Aorta (tissue), 5 donors: ENCODE measurements at places on chromosomes 5 and 9.
A peak's percentile ranks its signal among the peaks of the same experiment; 100 is the strongest.

GRCh38 chr5:40976041-40976440, 66.7 kb downstream of the C7 start:
- DNase-seq, result no peak
- no peaks in the 10 kb centered on the region for H3K36me3 ChIP-seq
- H3K27ac ChIP-seq, result no peak overlapping the region
- no peaks in the 10 kb centered on the region for H3K4me1 ChIP-seq

DNA sequence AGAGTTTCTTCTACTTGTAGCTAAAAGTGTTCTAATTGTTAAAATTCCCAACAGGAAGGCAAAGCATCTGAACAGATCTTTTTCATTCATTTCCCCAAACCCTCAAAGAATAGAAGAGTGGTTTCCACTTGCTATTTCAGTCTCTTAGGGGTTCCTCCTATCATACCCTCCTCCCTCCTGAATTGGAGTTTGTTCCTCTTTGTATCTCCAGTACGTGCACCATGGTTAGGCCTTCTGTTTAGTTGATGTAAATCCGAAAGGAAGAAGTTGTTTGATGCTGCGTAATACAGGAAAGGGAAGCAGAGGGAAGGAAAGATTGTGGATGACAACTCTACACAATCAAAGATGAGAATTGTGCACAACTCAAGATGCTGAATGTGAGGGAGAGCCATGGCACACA, 303.6 kb downstream of the PIK3R1 start:
- H3K4me1 ChIP-seq, result no peaks in the 10 kb centered on the region
- H3K4me3 ChIP-seq, result no peak overlapping the region
- no peak overlapping the region for H3K27ac ChIP-seq
- no peaks in the 10 kb centered on the region for H3K27me3 ChIP-seq
- no peaks in the 10 kb centered on the region for H3K36me3 ChIP-seq

DNA sequence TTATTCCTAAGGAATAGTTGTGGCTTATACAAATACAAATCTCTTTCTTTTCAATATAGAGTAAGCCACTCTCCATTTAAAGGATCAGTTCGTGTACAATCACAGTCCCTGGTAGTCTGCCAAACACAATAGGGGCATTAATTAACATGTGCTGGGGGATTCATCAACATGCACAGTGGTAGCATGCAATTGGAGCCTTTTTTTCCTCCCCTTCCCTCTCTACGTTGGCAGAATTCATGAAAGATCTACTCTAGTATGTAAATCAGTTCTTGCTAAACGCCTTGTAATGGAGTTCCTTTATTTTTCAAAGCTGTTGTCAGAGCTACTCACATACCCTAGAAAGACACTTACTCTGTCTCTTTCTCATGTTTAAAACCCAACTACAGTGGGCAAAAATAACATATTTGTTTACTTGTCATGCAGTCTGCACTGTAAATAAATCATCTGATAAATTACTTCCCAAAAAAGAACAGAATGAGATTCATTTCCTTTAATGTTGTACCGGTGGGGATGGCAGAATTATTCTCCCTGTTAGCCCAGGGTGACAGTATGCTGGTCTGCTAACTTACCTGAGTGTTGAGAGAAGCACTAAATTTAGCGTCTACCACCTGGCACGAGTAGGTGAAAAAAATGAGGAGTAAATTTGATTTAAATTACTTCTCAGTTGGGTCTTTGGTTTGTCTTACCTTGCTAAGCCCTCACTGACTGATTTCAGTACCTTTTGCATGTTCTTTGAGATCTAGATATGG, 341.5 kb upstream of the CCNH start:
- H3K36me3 ChIP-seq, result no peaks in the 10 kb centered on the region
- H3K4me1 ChIP-seq, result no peaks in the 10 kb centered on the region
- no peak overlapping the region for H3K4me3 ChIP-seq
- no peak for DNase-seq
- H3K27ac ChIP-seq, result no peak overlapping the region
- no peaks in the 10 kb centered on the region for H3K27me3 ChIP-seq

DNA sequence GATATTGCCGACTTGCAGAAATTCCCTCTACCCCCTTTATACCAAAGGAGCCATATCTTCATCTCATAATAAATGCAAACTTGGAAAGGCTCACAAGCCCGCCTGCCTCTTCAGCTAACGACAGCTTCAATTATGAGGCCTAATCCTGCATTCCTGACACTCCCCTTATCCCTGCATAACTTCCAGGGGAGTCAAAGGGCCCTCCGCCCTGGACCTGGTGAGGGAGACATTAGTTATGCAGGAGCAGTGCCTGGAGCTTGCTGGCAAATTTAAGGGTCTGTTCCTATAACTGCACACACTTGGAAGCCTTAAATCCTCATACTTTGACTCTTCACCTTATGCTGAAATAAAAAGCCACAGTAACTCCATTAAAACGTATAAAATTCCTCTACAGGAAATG, 617.9 kb downstream of the BNC2 start:
- H3K4me3 ChIP-seq, result no peak overlapping the region
- H3K27me3 ChIP-seq, result no peaks in the 10 kb centered on the region
- H3K36me3 ChIP-seq, result no peaks in the 10 kb centered on the region
- peaks cover under 1% of the 10 kb centered on the region for H3K4me1 ChIP-seq

DNA sequence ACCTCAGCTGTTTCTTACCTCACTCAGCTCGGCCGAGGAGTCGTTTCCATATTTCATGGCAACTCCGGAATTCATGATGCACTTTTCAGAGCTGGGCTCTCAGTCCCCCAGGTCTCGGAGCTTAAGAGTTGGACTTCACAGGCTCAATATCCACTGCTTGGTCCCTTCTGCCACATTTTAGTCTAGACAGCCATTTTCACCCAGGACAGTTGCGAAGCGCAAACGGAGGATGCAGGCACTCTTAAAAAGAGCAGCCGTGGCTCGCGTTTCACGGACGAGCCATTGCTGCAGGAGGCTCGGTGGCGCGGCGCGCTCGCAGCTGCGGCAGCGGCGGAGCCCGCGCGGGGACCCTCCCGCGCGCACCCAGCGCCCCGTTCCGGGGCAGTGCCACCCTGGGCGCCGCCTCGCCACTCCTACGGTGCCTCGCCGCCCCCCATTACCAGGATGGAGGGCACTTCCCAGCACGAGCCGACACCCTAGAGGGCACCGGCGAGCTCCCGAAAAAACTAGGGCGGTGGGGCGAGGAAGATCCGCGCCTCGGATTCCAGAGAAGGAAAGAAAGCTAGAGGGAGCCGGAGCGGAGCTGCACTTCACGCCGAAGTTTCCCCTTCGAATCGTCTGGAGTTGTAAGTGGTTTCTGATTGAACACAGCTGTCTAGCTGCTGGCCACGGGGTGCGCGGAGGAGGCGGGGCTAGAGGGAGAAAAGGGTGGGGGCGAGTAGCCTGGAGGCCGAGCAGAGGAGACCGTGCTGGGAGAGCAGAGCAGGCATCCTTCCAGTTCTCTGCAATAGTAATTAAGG, 140.3 kb downstream of the TSSK1B start:
- H3K27me3 ChIP-seq, result no peaks in the 10 kb centered on the region
- no peaks in the 10 kb centered on the region for H3K36me3 ChIP-seq
- DNase-seq, result peak; percentile 93
- H3K27ac ChIP-seq, result peak overlapping the region; percentile 6
- H3K4me1 ChIP-seq, result no peaks in the 10 kb centered on the region
